ENCODE measurements at places on chromosomes 1 and 21. TPM values are rescaled to one million over a fixed set of nuclear protein-coding genes. Genes with fewer than 3 reads are reported as not detected.

Gene SPATA21
- not detected for total RNA-seq

Gene KRTAP10-5
- not detected for total RNA-seq

Gene SH2D2A
- 2.3 TPM for total RNA-seq

DNA sequence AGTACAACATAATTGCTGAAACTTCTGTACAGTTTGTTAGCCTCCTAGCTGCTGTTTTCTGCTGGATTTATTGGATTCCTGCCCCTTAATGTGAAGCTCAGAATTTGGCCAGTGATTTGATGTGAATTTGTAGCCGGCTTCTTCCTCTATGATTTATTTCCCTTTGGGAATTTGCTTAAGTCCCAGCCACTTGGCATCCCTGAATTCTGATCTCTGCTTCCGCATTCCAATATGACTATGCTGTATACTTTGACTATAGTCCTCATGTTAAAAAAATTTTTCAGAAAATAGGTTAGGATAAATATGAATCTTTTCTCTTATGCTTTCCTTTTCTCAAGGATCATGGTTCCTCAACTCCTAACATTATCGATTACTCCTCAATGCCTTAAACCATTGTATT, 12.4 kb upstream of the LRIF1 start:
- DNase-seq = no peak

DNA sequence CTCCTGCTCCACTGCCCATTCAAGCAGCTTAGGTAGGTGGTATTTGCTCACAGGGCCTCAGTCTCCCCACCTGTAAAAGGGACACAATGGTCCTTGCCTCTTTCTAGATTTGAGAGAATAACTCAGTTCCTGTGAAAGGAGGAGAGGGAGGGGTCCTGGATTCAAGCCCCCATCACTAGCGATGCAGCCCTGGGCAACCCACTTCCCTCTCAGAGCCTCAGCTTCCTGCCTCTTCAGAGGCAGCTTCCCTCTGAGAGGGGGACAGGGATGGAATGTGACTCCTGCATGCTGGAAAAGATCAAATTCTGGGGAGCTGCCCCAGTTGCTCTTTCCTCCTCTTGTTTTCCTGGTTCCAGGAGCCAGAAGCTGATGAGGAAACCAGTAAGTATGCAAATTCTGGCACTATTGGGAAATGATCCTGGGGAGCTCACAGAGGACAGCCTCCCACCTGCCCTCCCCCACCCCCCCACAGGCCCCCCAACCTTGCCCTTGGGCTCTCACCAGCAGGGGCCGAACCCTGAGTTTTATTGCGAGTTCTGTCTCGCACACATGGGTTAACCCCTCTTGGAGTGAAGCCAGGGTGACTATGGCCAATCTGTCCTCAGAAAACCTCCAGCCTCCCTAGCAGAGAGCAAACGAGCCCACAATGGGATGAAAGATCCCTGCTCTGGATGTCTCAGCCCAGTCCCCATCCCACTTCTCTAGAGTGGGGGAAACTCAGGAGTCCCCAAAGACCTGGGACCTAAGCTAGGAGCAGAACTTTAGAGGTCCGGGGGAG, 11.7 kb downstream of the ZC3H12A start:
- DNase-seq = no peak

Gene ZBED6
- total RNA-seq = 9.1 TPM
